ENCODE measurements at places on chromosomes 2 and 18.

DNA sequence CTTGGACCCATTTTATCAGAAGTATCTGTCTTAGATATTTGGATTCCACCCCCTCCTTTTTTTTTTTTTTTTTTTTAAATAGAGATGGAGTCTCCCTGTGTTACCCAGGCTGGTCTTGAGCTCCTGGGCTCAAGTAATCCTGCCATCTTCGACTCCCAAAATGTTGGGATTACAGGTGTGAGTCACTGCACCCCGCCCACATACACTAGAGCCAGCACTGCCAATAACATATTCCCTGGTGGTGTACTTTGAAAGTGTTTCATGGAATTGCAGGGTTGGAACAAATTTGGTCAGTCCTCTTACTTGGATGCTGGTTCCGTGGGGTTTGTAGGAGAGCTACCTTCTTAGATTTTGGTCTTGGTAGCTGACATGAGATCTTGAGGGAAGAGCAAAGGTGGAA is 15.0 kb downstream of the PDCL3 start:
- DNase-seq = no peak

- DNase-seq = no peak
Observed at GRCh38 chr18:22275706-22276333, 106.4 kb downstream of the GATA6 start.

DNA sequence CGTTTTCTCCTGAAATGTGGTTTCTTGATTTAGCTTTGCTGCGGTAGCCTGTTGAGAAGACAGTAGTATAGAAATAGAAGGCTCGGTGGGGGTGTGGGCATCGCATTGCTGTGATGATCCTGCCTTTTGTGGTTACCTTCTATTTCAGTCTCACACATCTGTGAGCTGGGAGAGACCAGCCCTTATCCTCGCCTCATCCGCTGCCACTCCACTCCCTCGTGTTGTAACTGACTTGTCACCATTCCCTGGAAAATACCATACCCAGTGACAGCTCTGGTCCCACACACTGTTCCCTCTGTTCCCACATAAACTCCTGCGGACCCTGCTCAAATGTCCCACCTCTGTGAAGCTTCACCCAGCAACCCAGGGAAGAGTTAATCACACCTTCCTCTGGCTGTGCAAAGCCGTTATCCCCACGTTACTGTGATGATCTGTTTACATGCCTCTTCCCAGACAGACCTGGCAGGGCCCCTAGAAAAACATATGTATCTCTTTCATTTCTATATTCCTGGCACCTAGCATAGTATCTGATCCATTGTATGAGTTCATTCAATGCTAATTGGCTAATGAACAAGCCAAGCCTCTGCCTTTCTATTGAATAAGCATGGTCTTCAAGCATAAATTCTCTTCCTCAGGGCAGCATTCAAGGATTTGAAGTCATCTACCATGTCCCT is 114.6 kb downstream of the MAPK4 start:
- DNase-seq = no peak

DNA sequence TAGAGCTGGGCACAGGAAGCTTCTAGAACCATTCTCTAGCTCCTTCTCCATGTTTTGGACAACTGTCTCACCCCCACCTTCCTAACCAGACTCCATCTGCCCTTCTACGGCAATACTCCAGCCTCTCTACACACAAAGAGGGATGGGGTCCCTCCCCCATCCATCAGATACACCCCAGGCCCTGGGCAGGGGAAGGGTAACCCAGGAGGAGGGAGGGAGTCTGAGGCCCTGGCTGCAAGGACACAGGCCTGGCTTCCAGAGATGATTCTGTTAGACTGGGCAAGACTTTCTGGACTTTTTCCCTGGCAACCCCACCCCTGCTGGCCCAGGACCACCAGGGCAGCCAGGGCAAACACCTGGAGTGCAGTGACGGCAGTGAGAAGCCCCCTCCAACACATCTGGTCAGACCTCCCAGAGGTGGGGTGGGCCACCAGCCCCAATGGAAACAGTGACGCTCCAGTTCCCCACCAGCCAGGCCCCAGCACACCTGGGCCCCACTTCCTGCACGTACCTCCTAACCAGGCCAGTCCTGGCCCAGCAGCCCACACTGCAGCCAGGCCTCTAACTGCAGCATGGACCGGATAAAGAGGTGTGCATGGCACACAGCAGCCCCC is 6.5 kb downstream of the CYP26B1 start:
- DNase-seq = no peak

DNA sequence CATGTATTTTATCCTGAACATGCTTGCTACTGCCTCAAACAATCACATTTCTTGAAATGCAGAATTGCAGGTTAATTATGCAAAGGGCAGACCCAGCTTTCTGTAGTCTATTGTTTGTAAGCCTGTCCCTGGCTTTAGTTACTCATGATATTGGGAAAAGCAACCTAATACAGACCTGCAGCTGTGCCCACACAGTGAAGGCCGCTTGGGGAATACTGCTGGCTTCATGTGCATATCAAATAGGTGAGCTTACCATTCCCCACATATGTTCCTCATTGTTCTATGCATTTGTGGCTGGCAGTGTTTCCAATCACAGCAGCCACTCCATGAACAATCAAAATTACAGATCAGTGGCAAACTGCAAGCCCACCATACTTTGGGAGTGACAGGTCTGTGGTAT is 186.3 kb downstream of the TMEM163 start:
- no peak for DNase-seq

GRCh38 chr2:222722327-222722946 is 51.0 kb downstream of the MOGAT1 start:
- DNase-seq = no peak

Data from D341Med (cell line).